ENCODE measurements at places on chromosomes 12 and 14.

DNA sequence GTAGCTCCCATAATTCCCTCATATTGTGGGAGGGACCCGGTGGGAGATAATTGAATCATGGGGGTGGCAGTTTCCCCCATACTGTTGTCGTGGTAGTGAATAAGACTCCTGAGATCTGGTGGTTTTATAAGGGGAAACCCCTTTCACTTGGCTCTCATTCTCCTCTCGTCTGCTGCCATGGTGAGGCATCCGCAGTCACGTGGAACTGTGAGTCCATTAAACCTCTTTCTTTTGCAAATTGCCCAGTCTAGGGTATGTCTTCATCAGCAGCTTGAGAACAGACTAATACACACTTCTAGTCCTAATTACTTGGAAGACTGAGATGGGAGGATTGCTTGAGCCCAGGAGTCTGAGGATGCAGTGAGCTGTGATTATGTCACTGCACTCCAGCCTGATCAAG lies 64.4 kb downstream of the TMX1 start:
- DNase-seq, result no peak

DNA sequence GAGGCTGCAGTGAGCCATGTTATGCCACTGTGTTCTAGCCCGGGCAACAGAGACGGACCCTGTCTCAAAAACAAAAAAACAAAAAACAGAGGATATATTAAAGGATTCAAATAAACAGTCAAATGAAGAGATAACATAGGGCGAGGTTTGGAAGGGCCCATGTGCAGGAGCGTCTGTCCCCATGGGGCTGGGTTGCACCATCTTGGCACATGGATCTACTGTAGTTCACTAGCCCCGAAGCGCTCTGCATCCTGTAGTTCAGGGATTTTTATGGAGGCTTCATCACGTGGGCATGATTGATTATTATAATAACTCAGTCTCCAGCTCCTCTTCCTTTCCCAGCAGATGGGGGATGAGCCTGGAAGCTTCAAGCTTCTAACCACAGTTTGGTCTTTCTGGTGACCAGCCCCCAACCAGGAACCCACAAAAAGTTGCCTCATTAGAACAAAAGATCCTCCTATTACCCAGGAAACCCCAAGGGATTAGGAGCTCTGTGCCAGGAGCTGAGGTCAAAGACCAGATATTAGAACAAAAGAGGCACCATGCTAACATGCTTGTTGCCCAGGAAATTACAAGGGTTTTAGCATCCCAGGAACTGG lies 59.9 kb downstream of the HCAR2 start:
- no peak for DNase-seq

DNA sequence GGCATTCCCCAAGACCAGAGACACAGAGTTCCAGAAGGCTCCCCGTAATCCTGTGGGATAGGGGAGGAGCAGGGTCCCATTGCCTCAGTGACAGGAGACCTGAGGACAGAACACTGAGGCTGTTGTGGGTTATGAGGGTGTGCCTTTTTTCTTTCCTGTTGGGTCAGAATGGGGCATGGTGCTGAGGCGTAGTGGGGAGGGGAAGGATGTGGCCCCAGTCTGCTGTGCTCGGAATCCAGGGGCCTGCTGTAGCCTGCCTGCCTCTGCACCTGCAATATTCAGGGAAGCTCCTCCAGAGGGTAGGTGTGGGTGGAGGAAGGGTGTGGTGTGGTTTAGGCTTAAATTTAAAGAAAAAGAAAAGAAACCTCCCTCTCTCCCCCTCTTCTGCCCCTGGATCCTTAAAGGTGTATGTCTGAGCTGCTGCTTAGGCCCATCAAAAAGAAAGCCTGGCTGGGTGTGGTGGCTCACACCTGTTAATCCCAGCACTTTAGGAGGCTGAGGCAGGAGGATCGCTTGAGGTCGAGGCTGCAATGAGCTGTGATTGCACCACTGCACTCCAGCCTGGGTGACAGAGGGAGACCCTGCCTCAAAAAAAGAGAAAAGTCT lies 18.7 kb downstream of the PLEKHG3 start:
- DNase-seq, result no peak

DNA sequence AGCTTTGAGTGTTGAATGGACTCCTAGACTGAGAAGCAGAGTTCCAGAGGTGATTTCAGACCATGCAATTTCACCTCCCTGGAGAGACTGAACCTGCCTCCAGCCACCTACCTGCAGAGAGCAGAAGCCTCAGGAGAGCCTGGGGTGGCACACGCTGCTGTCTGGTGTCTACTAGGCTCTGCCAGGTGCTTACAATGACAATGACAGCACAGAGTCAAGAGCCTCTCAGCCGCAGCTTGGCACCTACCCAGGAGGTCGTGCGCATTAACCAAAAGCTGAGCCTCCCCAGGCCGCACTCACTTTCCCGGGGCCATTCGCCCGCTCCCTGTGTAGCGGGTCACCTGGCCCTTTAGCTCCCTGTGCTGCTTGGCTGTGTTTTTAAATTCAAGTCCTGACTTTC lies 63.2 kb downstream of the TESC start:
- no peak for DNase-seq

DNA sequence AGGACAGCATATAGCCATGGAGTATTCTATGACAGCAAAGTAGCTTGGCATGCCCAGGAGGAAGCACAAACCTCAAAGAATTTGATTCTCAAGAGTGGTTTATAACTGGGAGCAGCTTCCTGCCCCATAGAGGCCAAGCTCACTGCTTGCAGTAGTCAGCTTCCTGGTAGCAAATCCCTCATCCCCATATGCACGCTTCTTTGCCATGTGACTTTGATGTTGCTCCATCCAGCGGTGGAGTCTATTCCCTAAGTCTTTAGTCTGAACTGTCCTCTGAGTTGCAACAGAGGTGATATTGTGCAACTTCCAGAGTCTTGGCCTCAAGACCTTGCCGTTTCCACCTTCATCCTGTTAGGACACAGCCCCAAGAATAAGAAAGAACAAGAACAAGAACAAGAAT lies 996.8 kb upstream of the TMEM132C start:
- no peak for DNase-seq

DNA sequence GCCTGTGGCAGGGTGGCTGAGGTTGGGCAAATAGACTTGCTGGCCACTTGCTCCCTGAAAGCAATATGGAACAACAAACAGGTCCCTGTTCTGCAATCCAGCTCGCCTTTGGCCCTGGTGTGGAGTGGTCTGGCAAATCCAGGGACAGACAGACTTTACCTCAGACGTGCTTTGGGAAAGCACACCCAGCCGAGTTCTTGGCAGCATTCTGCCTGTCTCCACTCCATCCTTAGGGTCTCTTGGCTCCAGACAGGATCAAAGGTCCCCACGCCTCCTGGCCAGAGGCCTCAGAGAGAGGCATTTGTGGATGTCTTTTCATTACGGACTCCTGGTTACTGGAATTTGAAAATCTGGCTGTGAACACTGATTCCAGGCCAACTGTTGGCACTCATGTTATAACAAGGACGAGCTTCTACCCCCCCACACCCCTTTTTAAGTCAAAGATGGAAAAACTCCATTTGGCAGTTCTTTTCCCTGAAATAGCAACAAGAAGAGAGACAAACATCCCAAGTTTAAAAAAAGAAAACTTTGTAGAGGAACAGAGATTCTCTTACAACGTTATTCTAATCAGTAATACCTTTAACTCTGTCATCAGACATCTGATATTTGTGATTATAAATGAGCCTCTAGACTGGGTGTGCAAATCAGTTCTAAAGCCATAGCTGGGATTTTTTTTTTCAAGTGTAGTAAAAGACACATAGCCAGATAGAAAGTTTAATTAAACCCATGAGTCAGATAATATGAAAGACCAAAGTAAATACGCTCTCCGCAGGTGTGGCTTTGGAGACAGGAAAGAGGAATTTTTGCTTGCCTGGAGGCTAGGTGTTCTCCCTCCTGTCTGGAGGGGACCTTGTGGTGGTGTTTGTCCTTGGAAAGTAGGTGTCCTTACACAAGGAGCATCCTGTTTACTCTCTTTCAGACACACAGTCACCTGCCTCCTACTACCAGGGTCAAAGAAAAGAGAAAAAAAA lies 60.7 kb downstream of the GALNT8 start:
- no peak for DNase-seq

GRCh38 chr14:87961246-87961645 lies 31.7 kb downstream of the GALC start:
- DNase-seq, result no peak

DNA sequence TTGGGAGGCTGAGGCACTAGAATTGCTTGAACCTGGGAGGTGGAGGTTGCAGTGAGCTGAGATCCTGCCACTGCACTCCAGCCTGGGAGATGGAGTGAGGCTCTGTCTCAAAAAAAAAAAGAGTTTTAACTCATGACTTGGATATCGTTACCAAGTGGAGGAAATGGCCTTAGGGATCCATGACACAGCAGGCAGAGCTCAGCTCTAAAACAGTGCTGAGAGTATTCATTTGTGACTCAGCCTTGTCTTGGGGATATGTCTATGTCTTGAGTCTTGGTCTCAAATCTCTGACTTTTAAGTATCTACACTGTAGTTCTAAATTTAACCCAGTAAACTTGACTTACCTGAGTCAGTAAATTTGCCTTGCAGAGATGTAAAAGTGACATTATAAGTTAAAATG lies 8.8 kb upstream of the PEX5 start:
- DNase-seq, result no peak

GRCh38 chr14:58739674-58740073 lies 101.9 kb downstream of the DACT1 start:
- DNase-seq, result no peak

- DNase-seq, result no peak
Measured at GRCh38 chr12:113840401-113841042, 125.6 kb downstream of the RBM19 start.

- DNase-seq, result no peak
Measured at GRCh38 chr14:104577426-104577825, 2.1 kb upstream of the C14orf180 start.

DNA sequence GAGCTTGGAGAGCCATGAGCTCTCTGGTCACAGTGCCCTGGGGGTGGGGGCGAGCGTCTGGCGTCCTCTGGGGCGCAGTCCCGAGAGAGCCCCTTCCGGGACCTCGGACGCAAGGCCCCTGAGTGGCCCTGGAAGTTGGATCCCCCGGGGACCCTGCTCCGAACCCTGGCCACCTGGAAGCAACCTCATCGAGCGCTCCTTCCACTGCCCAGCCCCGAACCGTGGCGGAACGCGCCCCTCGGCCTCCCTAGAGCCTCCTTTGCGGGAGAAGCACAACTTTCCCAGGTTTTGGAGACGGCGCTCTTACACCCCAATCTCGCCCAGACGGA lies 1.2 kb downstream of the NOS1 start:
- no peak for DNase-seq

- DNase-seq, result no peak
Measured at GRCh38 chr14:99806836-99807235, 13.6 kb downstream of the EML1 start.

GRCh38 chr12:104709692-104710435 lies 248.2 kb downstream of the SLC41A2 start:
- no peak for DNase-seq

- no peak for DNase-seq
Measured at GRCh38 chr14:99181241-99181640, 90.8 kb downstream of the BCL11B start.

- DNase-seq, result no peak
Measured at GRCh38 chr14:94888121-94888520, 118.2 kb upstream of the GSC start.

DNA sequence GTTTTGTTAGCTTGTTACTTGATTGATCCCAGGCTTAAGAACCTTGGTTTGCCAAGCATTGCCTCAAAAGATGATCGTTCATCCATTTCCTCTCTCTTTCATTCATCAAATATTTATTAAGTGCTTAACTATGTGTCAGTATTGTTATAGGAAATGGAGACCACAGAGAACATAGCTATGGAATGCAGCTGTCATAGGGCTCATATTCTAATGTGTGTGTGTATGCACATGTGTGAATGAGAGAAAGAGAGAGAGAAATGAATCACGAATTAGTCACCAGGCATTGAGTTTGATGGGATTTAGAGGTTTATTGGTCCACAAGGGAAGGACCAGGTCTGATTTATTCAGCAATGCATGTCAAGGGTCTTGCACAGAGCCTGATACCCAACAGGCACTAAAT lies 71.0 kb upstream of the FBXO21 start:
- DNase-seq, result no peak

DNA sequence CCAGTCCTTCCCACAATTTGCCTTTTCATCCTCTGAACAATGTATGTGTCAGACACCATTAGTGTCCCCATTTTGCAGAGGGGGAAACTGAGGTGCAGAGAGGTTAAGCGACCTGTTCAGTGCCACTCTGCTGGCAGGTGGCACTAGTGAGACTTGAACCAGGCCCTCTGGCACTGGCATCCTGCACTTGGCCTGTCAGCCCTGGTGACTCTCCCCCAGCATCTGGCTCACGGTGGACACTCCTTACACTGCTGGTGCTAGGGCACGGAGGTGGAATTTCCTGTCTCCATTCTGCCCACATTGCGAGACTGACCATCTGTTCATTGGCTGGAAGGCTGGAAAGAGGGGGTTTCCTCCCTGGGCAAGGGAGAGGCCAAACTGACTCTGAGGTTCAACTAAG lies 48.7 kb downstream of the CCNK start:
- no peak for DNase-seq

DNA sequence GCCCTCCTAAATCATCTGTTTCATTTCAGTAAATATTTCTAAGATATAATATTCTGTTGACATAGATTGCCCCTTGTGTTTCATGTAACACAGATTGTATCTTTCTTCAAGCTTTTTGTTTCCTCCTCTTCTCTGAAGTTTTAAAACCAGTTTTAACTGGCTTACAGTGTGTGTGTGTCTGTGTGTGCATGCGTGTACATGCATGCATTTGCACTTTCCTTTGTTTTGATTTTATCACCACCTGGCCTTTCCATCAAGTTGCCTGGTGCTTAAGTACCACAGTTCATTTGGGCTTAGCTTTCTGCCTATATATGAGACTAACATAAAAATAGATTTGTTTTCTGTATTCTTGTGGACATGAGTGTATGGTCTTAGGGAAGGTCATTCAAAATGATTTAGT lies 31.9 kb downstream of the ETNK1 start:
- DNase-seq, result no peak

DNA sequence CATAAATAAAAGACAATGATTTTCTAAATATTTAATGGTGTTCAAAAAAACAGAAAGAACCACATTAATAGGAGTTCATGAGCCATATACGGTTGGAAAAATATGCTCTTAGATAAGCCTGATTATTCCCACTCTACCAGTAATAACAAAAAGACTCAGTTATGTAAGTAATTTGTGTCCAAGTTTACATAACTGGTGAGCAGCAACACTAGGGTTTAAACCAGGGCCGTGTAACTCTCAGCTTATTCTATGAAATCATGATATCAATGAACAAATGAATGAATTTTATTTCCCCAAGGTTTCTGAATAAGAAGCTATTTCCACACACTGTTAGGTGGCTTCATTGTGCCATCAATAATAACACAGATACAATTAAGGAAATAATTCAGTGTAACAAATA lies 98.3 kb downstream of the GARIN6 start:
- DNase-seq, result no peak

GRCh38 chr12:24530689-24531088 lies 418.2 kb downstream of the BCAT1 start:
- no peak for DNase-seq

- DNase-seq, result peak; percentile 79
Measured at GRCh38 chr12:111434680-111435338, 29.1 kb downstream of the SH2B3 start.

Measured in Right ventricle myocardium inferior (tissue), 1 donor.